ENCODE measurements at places on chromosomes 7 and 10.

GRCh38 chr7:42720991-42721796, 190.7 kb downstream of the C7orf25 start:
- no peak for DNase-seq

- DNase-seq, result no peak
These were observed 2.0 kb downstream of the ZNF775 start for GRCh38 chr7:150381096-150381495.

DNA sequence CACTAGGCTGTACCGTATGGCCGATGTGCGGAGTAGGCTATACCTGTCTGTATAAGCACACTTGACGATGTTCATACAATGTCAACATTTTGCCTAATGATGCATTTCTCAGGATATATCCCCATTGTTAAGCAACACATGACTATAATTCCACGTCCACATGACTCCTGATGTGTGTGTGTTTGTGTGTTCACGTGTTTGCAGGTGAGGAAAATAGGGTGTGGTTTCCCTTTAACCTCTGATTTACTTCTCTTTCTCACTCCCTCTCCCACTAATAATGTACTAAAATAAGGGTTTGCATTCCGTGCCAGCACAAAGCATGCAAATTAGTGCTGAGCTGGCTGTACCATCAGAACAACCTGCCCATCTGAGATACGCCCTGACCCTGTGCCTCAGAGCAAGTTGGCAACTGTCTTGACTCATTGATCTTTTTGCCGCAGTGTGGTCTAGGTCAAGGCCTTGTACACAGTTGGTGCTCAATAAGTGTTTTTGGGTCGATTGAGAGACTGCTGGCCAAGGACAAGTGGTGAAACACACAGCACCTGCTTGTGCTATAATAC, 64.6 kb upstream of the DOCK1 start:
- no peak for DNase-seq

- no peak for DNase-seq
These were observed 33.3 kb upstream of the AP5Z1 start for GRCh38 chr7:4742051-4742573.

GRCh38 chr7:158488181-158488971, 99.2 kb downstream of the PTPRN2 start:
- no peak for DNase-seq

DNA sequence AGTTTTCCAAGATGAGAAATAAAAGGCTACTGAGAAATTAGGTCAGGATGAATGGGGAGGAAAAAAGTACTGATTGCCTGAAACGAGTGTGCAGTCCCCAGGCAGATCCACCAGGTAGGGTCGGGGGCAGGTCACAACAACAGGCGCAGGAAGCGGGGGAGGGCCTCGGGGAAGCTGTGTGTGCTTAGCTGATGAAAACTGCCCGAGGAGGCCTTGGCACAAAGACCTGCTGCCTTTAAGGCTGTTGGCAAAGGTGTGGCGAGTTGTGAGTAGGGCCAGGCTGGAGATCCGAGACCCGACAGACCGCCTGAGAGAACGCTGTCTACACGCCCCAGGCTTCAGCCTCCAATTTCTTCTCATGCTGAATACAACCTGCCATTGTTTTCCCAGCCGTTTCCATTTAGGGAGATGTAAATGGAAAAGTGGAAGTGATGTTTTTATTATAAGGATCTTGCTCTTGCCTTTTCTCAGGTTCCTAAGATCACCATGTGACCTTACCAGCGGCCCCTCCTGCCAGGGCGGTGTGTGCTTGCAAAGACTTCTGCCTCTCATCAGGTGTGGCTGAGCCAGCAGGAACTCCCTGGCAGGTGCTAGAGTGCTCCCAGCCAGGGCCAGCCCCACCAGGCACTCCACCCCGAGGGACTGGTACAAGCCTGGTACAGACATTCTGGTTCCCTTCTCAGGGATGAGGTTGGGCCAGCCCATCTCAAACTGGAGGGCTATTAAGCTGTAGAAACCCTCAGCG, 60.8 kb downstream of the DLG5 start:
- no peak for DNase-seq

- DNase-seq, result no peak
These were observed 34.7 kb downstream of the TOMM7 start for GRCh38 chr7:22787951-22788350.

DNA sequence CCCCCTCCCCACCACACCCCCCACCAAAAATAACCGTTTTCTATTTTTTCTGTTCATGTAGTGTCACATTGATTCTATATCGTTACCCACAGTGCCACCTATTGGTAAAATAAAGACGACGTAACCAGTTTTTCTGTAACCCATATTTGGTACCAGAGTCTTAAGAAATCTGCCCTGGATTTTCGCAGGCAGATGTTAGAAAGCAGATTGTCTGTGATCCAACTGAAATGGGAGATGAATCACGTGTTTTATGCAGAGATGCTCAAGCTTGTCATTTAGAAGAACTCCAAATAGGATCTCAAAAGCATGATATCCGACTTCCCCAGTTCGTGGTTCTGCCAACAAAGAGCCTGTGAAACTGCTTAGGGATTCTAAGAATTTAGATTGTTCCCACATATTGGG, 261.1 kb upstream of the CSTF2T start:
- DNase-seq, result no peak

GRCh38 chr7:135991322-135991721, 14.2 kb upstream of the MTPN start:
- DNase-seq, result no peak

DNA sequence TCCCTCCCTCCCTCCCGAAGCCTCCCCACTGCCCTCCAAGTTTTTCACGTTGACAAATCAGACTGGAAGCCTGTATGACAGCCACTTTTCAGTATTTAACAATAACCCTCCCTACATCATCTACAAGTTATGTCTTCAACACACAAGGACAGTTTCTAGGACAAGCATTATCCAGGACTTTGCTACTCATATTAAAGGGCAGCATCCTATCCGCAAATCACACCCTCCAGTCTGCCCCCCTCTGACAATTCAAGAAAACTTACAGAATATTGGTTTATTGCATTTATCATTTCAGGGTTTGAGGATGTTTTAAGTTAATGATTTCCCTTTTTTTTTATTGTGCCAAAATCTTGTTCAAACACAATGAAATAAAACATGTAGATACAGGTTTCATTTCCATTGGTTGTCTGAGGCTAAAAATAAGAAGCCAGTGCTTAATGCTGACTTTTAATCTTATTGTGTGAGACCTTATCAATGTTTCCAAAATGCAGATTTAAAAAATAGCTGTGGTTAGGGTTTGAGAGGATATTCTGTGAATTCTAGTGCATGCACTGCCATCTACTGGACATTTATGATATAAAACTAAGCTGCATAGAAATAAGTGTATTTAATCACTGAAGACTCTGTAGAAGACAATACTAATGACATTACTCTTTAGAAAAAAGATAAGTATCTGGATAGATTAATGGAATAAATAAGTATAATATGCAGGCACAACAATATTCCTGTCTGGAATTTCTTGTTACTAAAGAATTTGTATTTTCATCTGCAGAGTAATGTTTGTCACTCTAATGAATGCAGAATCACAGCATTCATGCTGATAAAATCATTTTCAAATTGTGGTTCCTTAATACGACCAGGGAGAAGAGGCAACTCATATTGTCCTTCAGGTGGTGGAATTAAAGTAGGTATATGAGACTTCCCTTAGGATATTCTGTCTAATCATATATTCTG, 64.1 kb downstream of the CAV1 start:
- DNase-seq, result no peak

DNA sequence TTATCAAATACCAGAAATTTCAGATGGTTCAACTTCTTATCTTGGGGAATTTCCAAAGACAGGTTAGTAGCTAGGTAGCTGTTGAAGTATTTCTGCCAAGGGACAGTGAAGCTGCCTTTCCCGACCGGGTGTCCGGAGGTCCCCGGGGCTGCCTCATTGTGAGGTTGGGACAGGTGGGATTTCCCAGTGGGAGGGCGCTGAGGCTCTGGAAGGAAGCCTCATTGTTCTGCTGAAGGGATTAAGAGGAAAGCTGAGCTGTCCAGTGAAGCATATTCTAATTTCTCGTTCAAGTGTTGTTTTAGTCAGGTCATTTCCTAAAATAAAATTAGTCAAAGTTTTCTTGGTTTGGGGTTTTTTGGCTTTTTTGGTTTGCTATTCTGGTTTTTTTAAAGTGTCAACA, 244.2 kb downstream of the MGMT start:
- DNase-seq, result no peak

GRCh38 chr10:132467464-132468149, 70.0 kb upstream of the INPP5A start:
- no peak for DNase-seq

GRCh38 chr10:4541292-4541691, 284.7 kb upstream of the AKR1E2 start:
- DNase-seq, result no peak

- no peak for DNase-seq
These were observed 18.6 kb upstream of the GSAP start for GRCh38 chr7:77434570-77435275.
